Testis (tissue), 5 donors: ENCODE measurements at places on chromosomes 16 and 17. TPM values are rescaled to one million over a fixed set of nuclear protein-coding genes. Genes with fewer than 3 reads are reported as not detected.

Gene KRTAP1-4
- total RNA-seq: not detected

DNA sequence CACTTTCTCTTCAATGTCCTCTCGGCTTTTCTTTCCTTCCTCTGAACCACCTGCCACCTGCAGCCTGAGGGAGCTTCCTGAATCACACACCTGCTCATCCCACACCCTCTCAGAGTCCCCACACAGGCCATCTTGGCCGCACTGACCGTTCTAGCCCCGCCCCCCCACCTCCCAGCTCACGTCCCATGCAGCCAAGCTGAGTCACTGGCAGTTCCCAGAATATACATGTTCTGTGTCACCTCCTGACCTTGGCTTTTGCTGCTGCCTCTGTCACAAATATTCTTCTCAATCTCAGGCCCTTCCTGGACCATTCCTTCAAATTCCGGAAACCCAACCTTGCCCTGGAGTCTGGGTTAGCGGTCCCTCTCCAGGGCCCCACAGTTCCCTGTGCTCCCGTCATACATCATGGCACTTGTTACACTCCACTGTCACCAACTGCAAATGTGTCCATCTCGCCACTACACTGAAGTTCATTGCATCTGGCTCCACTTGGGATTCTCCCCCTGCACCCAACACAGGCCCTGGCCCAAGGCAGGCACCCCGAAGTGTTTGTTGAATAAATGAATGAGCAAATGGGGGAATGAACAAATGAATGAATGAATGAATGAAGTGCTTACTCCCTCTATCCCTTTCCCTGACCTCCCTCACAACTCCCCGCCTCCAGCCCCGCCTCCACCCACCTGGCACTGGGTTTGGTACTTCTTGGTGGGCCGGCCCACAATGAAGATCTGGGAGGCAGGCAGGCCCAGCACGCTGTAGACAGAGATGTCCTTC is 12.8 kb downstream of the PIMREG start:
- no peak overlapping the region for H3K4me3 ChIP-seq
- no peak for DNase-seq
- H3K36me3 ChIP-seq: no peaks in the 10 kb centered on the region
- H3K27me3 ChIP-seq: no peaks in the 10 kb centered on the region

- DNase-seq: peak; percentile 79
- H3K27me3 ChIP-seq: no peaks in the 10 kb centered on the region
- H3K4me3 ChIP-seq: no peak overlapping the region
Measured at GRCh38 chr17:38598536-38598935, 7.2 kb downstream of the SRCIN1 start.

- H3K4me3 ChIP-seq: no peak overlapping the region
- DNase-seq: no peak
- H3K27me3 ChIP-seq: no peaks in the 10 kb centered on the region
- H3K27ac ChIP-seq: no peak overlapping the region
Measured at GRCh38 chr16:58449768-58450167, 50.2 kb upstream of the NDRG4 start.

GRCh38 chr16:57783883-57784282 is 18.4 kb downstream of the KIFC3 start:
- DNase-seq: no peak
- H3K27me3 ChIP-seq: no peaks in the 10 kb centered on the region
- no peaks in the 10 kb centered on the region for H3K36me3 ChIP-seq
- no peak overlapping the region for H3K27ac ChIP-seq

DNA sequence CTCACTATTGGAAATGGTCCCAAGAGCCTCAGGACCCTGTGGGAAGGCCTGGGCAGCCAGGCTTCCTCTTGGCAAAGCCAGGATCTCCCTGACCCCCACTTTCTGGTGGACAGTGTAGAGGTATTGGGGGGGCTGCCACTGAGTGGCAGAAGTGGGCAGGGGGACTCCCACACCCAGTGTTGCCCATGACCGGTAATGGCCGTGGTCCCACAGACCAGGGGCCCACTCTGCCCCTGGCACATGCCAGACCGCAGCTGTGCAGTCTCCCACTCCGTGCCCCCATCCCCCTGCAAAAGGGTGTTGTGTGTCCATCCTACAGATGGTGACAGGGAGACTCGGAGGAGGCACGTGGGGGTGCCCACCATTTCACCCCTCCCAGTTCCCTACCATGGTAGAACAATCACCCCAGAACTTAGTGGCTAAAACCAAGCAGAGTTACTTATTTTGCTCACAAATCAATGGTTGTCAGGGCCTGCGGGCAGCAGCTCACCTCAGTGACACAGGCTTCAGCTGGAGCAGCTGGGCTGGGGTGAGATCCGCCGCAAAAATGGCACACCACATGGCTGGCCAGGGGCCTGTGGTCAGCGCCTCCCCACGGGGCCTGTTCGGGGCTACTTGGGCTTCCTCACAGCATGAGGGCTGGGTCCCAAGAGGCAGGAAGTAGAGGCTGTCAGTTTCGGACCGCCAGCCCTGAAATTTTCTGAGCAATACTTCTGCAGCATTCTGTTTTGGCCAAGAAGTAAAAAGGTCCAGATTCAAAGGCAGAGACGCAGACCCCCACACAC is 59.0 kb upstream of the ZNF469 start:
- H3K4me3 ChIP-seq: no peak overlapping the region
- peaks cover under 1% of the 10 kb centered on the region for H3K4me1 ChIP-seq
- H3K27me3 ChIP-seq: no peaks in the 10 kb centered on the region
- no peak overlapping the region for H3K27ac ChIP-seq

Gene CMTM2
- total RNA-seq: 307 TPM

DNA sequence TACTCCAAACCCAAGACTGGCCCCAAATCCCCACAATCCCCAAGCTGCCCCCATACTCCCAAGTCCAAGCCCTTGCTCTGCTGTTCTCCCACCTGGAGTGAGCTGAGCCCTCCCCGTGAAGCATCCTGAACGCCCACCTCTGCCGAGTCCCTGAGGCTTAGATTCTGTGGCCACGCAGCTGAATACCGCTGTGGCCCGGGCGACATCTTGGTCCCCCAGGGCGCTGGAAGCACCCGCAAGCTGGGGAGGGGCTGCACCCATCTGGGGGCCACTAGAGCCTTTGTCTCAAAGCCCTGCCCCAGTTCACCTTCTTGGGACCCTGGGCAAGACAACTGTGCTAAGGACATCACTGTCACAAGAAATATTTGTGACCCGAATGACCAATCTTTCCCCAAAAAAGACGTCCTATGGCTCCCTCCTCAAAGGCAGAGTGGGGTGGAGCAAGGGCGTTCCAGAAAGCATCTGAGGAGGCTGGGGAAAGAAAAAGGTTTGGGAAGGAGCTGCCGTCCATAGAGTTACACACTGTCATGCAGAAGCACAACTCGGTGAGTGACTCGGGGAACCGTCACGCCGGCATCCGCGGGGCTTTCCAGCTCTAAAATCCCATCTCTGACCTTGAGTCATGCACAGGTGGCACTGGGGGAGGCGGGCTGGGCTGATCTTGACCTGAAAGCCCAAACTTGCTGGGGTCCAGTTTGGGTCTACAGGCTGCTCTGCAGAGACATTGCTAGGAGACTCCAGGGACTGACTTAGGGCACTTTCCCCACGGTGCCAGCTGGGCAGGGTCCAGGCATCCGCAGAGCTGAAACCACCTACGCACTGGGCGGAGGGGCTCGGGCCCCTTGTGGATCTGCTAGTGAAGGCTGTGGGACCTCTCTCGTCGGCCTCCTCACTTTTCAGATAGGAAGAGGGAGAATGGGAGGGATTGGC is 6.6 kb downstream of the PTX4 start:
- H3K4me3 ChIP-seq: no peak overlapping the region
- DNase-seq: no peak
- no peaks in the 10 kb centered on the region for H3K4me1 ChIP-seq
- no peaks in the 10 kb centered on the region for H3K27me3 ChIP-seq
- H3K36me3 ChIP-seq: no peaks in the 10 kb centered on the region

GRCh38 chr16:89248196-89248982 is 30.9 kb downstream of the ZNF778 start:
- H3K27ac ChIP-seq: no peak overlapping the region
- H3K4me1 ChIP-seq: peaks cover 6% of the 10 kb centered on the region
- peak; percentile 79 for DNase-seq

GRCh38 chr16:47375423-47375822 is 85.4 kb downstream of the ITFG1 start:
- no peaks in the 10 kb centered on the region for H3K4me1 ChIP-seq
- H3K27me3 ChIP-seq: no peaks in the 10 kb centered on the region
- no peak overlapping the region for H3K4me3 ChIP-seq
- DNase-seq: no peak

Gene MEIOC
- total RNA-seq: 85.0 TPM
